ENCODE measurements at places on chromosomes 11 and 22.

DNA sequence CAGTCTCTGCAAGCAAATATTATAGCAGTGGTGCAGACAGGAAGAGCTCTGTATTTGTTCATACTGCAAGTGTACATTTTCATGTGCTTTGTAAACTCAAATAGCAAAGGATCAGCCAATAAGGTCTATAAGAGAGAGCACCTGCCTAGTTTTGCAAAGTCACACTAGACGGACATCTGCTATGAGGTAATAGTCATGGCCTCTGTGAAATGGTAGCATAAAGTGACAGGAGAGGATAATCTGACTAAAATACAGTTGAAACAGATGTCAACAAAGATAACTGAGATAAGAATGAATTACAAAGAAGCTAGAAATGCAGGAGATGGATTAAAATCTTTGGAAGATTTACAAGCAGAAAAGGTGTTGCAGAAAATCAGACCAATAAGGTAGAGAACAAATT lies 70.6 kb upstream of the SPON1 start:
- no peak for DNase-seq

DNA sequence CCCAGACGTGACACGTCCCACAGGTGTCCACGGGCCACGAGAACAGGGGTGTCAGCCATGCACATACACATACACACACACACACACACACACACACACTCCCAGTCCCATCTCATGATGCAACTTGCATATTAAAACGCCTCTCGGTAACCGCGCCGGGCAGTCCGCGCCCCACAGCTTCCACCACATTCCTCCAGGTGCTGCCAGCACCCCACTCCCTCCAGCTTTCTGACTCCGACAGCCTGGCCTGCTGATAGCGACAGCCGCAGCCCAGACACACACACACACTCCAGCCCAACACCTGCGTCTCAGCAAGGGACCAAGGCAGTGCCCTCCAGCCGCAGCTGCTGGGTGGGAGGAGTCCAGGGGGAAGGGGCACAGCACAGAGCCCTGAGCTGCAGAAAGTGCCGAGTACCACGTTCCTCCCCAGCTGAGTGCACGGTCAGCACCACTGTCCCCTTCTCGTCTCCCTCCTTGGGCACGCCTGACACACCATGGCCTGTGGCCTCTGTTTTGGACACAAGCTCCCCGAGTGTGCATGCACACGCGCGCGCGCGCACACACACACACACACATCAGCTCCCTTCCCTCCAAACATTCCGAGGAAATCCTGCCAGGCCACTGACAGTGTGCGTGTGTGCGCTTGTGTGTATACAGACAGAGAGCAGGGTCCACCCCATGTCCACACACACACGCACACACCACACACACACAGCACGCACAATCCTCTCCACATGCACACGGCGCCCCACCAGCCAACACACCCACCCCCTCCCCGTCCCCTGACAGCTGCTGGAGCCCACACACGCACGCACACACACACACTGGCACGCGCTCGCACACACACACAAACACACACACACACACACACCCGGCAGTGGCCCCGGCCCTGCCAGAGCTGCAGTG lies 1.2 kb downstream of the ELFN2 start:
- DNase-seq = peak; percentile 67

DNA sequence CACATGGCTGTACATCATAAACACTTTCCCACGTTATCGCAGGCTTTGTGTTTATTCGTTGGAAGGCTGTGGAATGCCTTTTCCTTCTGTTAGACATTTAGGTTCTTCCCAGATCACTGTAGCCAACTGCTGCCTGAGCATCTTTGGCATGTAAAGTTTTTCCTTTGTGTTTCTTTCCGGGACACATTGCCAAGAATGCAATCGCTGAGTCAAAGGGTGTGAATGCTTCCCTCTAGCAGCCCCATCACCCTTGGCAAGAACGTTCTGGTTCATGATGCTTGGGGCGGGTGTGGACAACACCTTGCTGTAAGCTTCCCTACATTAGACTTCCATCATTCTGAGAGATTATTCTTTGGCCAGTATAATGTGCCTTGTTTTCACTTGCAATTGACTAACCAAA lies 136.2 kb downstream of the OSBP2 start:
- peak; percentile 43 for DNase-seq

DNA sequence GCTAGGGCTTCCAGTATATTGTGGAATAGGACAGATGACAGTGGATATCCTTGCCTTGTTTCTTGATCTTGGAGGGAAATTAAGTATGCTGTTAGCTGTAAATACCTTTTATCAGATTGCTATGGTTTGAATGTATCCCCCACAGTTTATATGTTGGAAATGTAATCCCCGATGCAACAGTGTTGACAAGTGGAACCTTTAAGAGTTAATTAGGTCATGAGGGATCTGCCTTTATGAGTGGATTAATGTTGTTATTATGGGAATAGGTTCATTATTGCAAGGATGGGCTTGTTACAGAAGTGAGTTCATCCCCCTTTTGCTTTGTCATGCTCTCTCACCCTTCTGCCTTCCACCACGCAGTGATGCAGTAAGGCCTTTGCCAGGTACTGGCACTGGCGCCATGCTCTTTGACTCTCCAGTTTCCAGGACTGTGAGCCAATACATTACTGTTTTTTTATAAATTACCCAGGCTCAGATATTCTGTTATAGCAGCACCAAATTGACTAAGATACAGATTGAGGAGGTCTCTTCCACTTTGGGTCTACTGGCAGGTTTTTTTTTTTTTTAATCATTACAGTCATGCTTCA lies 16.4 kb downstream of the CABIN1 start:
- no peak for DNase-seq

DNA sequence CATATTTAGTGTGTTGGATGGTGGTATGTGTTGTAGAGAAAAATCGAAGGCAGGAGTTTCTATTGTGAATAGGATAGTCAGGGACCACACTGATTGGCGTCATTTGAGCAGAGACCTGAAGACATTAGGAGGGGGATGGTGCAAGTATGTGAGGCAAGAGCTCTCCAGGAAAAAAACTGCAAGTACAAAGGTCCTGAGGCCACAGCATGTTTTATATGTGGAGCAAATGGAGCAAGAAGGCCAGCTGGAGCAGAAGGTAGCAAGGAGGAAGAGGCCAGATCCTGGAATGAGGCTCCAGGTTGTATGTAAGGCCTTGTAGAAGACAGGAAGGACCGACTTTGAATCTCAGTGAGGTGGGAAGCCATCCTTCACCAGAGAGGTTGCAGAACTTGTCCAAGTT lies 14.2 kb upstream of the MICALL1 start:
- DNase-seq = no peak

GRCh38 chr11:35126000-35126878 lies 12.7 kb upstream of the CD44 start:
- no peak for DNase-seq

DNA sequence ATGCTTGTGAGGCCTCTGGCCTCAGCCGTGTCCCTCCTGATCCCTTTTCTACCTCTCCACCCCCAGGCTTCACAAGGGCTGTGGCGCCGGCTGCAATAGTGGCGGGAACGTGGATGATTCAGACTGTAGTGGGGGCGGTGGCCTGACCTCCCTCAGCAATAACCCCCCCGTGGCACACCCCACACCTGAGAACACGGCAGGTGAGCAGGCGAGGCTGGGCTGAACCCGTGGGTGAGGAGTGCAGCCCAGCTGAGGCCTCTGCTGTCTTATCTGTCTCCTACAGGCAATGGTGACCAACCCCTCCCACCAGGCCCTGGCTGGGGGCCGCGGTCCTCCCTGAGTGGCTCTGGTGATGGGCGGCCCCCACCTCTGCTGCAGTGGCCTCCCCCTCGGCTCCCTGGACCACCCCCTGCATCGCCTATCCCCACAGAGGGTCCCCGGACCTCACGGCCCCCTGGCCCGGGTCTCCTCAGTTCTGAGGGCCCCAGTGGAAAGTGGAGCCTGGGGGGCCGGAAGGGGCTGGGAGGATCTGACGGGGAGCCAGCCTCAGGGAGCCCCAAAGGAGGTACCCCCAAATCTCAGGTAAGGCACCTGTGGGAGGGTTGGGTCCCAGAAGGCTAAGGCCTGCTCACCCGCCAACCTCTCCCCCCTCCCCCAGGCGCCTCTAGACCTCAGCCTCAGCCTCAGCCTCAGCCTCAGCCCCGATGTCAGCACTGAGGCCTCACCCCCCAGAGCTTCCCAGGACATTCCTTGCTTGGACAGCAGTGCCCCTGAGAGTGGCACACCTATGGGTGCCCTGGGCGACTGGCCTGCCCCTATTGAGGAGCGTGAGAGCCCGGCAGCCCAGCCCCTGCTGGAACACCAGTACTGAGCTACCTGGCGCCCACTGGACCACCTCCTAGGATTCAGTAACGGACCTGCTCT lies 1.5 kb upstream of the SIPA1 start:
- DNase-seq = no peak

GRCh38 chr11:94132823-94133408 lies 4.3 kb downstream of the PANX1 start:
- DNase-seq = no peak

DNA sequence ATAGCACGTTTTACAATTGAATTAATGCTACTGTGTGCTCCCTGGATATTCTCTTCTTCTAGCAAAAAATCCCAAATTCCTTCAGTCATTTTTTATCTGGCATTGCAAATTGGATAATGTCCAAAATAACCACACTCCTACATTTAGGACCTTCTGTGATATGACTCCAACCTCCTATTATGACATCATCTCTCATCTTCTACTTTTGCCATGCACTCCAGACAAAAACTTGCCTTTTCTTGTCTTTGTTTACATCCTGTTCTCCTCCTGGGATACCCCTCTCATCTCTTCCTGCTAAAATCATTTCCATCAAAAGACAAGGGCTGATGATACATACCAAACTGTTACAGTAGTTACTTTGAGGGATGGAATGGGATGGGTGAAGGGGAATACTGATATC lies 20.6 kb upstream of the TMEM218 start:
- no peak for DNase-seq

- DNase-seq = peak; percentile 76
Measured at GRCh38 chr11:94171693-94172440, 43.2 kb downstream of the PANX1 start.

GRCh38 chr22:29691636-29692326 lies 28.0 kb upstream of the CABP7 start:
- DNase-seq = no peak

DNA sequence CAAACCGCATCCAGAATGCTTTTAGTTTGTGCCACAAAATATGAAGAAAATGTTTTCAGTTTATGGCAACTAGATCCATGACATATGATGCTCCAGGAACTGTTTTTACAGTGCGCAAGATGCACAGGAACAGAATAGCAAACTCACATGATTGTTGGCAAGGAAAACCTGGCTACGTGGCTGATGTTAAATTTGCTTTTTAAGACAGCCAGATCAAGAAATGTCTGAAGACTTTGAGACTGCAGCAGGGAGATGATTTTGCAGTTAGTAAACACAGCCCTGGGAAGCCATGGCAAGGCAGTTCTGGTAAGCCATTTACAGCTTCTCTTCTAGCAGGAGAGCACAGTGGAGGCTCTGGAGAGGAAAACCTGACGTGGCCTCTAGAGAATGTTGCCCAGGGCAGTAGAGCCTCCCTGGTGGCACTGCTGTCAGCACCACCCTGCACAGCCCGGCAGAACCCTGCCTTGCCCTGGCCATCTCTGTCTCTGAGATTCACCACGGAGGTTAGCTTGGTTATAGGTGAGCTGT lies 69.8 kb upstream of the TNRC6B start:
- DNase-seq = no peak

DNA sequence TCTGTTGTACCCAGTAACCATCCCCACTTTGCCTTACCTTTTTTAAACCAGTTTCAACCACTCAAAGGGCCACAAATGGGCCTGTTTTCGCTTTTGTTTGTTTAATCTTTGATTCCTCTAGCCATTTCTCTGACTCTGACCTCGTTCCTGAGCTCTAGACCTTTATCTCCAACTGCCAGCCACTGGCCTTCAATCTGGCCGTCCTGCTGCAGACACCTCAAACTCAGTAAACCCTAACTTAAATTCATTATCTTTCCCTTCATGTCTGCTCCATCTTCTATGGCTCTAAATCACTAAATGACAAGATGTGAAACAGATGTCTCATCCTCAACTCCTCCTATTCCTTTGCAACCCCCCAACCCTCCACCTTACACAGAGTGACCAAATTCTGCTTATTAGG lies 1.3 kb upstream of the GDPD4 start:
- no peak for DNase-seq

- DNase-seq = peak; percentile 23
Measured at GRCh38 chr11:27328614-27329013, 34.4 kb downstream of the CCDC34 start.

- peak; percentile 58 for DNase-seq
Measured at GRCh38 chr22:46007848-46008261, 30.9 kb upstream of the WNT7B start.

GRCh38 chr11:80958361-80958760 lies 1517.5 kb upstream of the TENM4 start:
- no peak for DNase-seq

- DNase-seq = no peak
Measured at GRCh38 chr11:25293166-25293565, 796.3 kb downstream of the LUZP2 start.

DNA sequence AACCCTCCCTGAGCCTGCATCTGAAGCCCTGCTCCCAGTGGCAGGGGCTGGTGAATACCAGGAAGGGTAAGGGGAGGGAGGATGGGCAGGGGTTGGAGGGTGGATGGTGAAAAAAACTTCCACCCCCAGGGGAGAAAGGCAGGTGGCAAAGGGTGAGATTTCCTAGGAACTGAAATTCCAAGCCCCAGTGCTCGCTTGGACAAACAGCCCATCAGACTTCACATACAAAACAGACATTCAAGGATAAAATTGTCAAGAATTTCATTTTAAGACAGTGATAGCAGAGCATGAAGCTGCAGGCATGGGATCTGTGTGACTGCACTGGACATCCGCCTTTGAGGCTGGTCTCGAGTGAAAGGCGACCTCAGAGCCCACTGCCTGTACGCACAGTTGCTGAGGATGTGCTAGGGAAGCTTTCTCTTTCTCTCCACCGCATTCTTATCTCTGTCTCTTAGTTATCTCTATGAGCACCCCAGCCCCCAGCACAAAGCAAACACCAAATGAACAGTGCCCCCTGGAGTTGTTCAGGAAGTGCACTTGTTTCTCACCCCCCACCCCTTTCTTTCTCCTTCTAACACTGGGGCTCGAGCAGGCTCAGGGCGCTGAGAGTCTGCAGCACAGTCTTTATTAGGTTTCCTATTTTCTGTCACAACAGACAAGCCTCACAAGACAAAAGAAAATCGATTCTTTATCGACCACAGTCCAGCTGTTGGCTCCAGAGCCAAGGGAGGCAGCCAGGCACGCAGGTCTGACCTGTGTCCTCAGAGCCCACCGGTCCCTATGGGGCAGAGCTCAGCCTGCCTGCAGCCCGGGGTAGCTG lies 237.3 kb upstream of the NCAM1 start:
- no peak for DNase-seq

- no peak for DNase-seq
Measured at GRCh38 chr22:22796724-22797123, 90.9 kb upstream of the IGLL5 start.

- peak; percentile 4 for DNase-seq
Measured at GRCh38 chr22:44399906-44400762, 87.4 kb upstream of the SHISAL1 start.

Measured in iPS-NIHi11 (cell line).